Stimulated activated CD4-positive, alpha-beta T cell treated with anti-CD3 and anti-CD28 coated beads, Interleukin-1b, Interleukin-23, amount 100 ng/mL, for 4 hours (primary cell): ENCODE measurements at places on chromosomes 5 and 9.

DNA sequence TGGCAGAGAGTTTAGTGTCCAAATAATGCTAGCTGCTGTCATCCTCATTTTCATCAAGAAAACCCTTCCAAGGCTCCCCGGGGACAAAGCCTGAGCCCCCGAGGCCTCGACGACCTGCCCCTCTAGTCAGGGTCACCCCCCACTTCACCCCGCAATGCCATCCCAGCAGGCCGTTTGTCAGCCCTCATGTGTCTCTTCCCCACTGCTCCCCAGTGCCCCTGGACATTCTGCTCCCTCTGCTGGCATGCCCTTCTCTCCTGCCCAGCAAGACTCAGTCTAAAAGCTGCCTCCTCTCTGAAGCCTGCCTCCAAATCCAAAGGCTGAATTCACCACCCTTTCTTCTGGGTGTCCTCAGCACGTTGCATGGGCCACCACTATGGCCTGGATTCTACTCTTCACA, 59.3 kb downstream of the PAX5 start:
- DNase-seq, result no peak

GRCh38 chr5:172870291-172870714, 36.3 kb downstream of the ERGIC1 start:
- DNase-seq, result no peak

DNA sequence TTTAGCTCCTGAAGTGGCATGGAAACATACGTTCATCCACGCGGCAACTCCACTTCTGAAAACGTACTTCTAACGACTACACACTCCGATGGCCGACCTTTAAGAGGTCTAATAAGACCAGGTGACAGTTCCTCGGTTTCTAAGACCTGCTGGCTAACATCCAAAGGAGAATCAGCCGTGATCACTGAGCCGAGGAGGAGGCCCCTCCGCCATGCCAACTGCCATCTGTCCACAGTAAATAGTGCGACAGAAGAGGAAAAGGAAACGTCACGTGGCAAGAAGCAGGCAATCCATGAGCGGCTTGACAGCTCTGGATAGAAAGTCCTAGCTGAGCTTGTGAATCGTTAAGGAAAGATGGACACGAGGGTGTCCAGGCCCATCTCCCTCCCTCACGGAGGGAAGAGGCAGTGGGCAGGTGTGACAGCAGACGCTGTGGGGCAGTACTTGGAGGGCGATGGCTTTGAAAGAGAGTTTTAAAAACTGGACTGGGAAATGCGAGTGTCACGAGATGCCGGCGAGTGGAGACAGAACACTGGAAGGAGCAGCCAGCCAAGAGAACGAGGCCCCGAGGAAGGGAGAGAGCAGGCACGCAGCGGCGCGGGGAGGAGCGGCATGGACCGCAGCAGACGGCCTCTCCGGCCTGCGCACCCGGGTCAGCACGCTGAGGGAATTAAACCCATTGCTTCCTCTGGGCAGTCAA, 66.7 kb upstream of the TBC1D9B start:
- no peak for DNase-seq

- no peak for DNase-seq
Observed at GRCh38 chr5:74916831-74917710, 50.9 kb upstream of the FAM169A start.

DNA sequence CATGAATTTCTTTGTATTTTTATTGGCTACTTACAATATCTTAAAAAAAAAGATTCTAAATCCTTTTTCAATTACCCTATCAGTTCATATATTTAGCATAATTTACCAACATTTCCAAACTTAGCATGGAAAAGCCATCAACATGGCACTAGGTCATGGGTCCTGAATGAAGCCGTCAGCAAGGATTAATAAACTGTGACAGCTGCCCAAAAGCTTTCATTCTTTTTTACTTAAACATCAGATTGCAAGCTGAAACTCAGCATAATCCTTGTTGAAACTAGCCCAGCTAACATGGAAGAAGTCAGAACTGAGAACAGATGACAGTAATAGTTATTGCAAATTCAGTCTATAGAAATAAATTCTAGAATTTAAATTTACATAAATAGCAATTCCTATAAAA, 209.8 kb downstream of the ADAMTS6 start:
- no peak for DNase-seq

- DNase-seq, result no peak
Observed at GRCh38 chr9:73234008-73234360, 82.3 kb downstream of the ANXA1 start.

- DNase-seq, result no peak
Observed at GRCh38 chr5:111627862-111628261, 115.5 kb upstream of the STARD4 start.

DNA sequence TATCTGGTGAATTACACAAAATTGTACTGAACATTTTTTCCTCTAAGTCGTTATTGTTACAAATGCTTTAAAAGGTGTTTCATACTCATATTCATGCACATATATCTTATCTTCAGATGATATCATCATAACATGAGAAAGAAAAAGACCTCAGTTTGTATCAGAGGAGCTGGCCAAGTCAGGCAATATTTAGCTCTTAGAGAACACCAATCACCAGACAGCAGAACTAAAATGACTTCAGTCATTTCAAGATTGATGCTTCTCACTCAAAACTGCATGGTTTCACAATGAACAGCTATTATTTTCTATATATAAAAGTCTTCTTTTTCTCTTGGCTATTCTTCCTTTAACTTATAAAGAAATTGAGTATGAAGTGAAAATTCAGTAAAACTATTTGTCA, 44.6 kb downstream of the TSSK1B start:
- DNase-seq, result no peak

GRCh38 chr9:85541876-85542275, 199.9 kb downstream of the AGTPBP1 start:
- DNase-seq, result no peak

GRCh38 chr9:76764138-76764537, at the start of gene PCA3:
Gene PCA3, plus strand, starts transcription at chr9:76764438.
- DNase-seq, result no peak

DNA sequence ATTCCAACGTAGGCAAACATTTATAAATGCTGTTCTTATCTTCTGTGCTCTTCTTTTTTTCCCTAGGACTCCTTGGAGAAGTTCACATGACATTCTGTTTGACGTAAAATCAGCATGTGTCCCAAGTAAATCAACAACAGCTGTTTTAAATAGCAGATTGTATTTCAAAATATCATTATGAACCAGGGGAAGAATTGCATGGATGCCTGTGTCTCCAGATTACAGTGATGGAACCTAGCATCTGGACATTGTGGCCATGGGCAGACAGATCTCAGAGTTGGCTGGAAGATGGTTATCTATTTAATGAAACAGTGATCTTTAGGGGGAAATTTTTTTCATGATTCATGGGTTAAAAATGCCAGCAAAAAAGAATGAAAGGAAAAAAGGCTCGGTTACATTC, 222.0 kb downstream of the MAN2A1 start:
- no peak for DNase-seq

GRCh38 chr5:68953875-68954617, 139.8 kb upstream of the SLC30A5 start:
- DNase-seq, result no peak

DNA sequence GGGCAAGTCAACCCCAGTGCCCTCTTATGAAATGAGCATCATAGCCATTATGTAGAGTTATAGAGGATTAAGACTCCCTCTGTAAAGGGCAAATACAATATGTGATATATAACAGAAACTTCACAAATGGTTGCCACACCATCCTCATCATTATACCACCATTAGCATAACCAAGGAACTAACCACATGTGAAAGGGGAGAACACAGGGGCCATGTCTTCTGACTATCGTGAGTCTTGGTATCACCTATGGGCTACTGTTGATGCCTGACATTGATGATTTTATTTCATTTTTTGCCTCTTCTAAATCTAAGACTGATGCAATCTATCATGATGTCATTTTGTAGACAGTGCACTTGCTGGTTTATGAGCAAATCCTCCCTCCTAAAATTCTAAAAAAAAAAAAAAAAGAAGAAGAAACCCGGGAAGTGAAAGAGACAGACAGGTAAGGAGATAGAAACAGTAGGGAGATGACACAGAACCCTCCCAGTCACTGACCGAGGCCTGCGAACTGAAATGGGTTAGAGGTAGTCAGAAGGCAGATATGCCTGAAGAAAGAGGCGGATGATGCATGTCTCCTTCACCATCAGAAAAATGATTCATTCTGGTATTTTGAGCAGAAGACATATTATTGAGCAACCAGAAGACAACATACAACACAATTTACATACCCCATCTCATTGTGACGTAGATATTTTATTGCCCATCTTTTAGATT, 266.0 kb downstream of the DMAC1 start:
- no peak for DNase-seq

- no peak for DNase-seq
Observed at GRCh38 chr9:107175041-107175440, 108.0 kb upstream of the RAD23B start.

DNA sequence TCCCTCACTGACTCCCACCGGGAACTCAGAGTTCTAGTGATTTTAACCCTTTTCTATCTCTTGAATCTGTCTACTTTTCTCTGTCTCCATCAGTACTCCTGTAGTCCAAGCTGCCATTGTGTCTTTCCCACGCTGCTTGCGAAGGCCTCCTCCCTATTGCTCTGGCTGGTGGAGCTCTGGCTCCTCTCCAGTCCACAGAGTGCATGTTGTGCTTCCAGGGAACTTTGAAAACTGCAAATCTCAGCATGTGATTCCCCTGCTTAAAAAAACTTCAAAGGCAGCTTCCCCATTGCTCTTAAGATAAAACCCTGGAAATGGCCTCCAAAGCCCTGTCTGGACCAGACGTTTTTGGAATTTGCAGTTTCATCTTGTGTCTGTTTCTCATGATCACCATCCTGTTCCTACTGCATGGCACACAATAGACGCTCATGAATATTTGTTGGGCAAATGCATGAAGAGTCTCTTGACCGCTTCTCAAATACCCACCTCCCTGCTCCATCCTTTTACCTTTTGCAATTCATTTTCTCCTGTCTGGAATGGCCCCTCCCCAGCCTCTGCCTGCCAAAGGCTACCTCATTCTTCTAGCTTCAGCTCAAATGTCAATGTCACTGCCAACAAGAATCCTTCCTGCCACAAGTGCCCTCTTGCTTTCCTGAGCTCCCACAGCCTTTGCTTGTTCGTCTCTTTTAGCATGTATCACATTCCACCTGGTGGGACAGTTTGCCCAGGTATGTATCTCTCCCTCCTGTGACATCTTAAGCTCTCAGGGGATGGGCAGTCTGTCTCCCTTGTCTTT, 293.2 kb downstream of the ARHGAP26 start:
- DNase-seq, result no peak

GRCh38 chr5:14204785-14205321, 61.7 kb downstream of the TRIO start:
- no peak for DNase-seq

DNA sequence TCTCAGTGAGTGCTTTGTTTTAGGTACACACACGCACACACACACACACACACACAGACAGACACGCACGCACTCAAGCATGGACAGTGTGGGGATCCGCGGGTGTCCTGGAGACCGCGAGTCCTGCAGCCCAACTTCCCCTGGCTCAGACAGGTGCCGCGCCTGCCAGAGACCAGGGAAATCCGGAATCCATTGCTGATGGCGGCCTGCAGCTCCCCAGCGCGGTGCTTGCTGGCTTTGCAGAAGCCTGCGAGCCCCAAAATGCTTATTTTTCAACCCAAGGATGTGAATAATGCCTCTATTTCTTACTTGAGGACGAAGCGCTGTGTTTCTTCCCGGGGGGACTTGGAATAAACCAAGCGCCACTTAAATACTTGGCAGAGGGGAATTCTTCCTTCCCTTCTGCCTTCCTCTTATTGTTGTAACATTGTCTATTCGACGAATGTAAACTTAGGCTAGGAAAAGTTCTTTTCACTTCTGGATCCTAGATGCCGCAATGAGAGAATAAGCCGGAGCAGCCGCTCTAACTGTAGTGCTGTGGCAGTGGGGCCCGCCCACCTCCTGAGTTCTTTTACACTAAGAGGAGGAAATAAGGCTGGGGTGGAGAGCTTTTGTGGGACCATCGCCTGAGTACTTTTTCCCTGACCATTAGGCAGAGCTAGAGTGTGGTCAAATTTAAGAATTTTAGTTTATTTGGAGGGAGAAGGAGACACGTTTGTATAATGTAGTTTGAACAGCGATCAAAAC, 802 bp downstream of the ITGA2 start:
- DNase-seq, result no peak

DNA sequence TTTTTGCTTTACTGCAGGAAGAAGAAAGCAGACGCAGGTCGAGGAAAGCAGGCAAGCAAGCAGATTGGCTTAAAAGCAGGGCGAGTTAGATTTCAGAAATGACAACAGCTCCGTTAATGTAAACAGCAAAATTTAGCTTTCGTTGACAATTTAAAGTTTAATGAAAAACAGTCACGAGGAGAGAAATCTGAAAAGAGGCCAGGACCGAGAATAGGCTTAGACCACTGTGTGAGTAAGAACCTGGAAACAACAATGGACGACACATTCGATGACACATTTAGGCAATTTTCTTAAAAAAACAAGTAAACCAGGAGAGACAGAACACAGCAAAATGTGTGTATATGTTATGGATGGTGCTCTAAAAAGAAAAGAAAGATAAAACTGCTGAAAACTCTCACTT, 155.3 kb downstream of the ISOC1 start:
- DNase-seq, result no peak

GRCh38 chr9:91589101-91589553, 165.5 kb upstream of the NFIL3 start:
- no peak for DNase-seq

GRCh38 chr5:155746367-155747038, 580.5 kb upstream of the SGCD start:
- DNase-seq, result no peak

GRCh38 chr9:85163415-85163814, 493.9 kb downstream of the NTRK2 start:
- no peak for DNase-seq

DNA sequence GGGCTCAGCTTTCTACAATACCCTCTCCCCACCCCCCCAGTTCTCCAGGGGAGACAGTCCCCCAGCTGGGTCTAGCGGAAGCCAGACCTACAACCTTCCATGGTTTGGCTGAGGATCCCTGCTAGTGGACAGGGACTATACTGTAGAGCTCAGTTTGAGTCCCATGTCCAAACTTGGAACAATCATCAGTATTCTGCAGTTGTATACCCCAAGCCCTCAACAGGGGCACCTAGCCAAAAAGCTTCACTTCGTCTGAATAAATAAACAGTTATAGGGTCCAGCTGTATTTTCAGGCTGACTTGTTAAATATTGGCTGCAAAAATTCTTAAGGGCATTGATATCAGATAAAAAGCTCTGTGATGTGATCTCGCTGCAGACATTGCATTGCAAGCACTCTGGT, 15.4 kb upstream of the C9 start:
- DNase-seq, result no peak

- DNase-seq, result no peak
Observed at GRCh38 chr5:139137697-139138096, 60.5 kb downstream of the SIL1 start.

- no peak for DNase-seq
Observed at GRCh38 chr9:92047500-92047899, 67.7 kb downstream of the SPTLC1 start.
